ENCODE measurements at places on chromosomes 4 and X.

GRCh38 chrX:12946838-12947544 is 27.9 kb upstream of the TMSB4X start:
- peak; percentile 80 for DNase-seq

GRCh38 chrX:47621851-47622250 is 2.2 kb upstream of the SYN1 start:
- DNase-seq = no peak

DNA sequence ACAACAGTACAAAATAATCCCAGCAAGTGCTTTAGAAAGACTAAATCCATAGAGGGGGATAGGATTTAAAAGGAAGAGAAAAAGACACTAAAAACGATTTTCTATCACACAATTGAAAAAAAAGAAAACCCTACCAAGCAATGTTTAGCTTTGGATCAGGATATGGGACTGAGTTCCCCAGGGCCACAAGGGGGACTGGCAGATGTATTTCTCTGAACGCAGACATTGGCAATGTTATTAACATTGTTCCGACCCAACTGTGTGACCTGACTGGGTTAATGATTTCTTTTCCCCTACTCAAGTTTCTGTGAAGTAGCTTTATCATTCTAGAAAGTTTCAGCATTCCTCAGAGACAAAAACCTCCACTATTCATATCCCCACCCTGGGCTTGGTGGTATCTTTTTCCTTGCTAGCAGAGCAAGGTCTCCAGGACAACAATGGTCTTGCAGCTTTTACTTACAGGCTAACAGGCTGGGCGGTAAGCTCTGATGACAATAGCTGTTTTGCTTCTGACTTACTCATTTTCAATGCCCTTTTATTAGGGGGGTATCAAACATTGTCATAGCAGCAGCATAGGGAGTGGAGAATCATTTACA is 25.8 kb downstream of the SLC7A11 start:
- DNase-seq = no peak

- DNase-seq = no peak
Measured at GRCh38 chr4:95516528-95517017, 32.2 kb downstream of the UNC5C start.

GRCh38 chr4:144411119-144411518 is 234.8 kb upstream of the HHIP start:
- no peak for DNase-seq

DNA sequence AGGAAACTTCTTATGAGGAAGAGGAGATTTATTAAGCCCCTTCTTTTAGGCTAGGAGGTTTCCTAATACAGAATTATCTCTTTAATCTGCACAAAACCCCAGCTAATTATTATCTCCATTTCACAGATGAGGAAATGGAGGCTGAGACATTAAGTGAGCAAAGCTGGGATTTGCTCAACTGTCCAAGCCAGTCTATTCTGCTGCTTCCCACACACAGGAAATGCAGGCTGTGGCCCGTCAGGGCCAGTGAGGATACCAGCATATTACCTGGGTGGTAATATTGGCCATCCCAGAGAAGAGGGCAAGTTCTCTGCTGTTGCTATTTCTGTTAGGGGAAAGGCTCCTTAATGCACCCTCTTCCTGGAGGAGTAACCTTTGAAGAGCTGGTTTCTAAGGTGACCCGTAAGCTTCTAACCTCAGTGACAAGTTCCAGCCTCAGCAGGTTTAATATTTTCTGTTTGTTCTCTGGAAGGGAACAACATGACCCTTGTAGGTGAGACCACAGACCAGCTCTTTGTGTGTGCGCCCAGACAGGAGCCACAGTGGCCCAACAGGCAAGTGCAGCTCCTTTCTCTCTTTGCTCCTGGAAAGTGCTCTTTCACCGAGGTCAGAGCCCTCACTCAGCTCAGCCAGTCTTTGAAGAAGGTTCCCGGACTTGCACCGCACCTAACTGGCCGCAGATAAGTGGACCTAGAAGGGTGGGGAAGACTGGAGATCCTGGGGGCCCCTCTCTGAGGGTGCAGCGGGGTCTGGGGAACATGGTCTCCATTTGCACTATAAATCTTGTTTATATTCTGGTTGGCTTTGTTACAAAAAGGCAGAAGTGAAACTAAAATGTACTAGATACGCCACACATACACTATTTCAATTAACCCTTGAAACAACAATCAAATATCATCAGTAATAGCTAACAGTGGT is 35.5 kb downstream of the TBC1D9 start:
- no peak for DNase-seq

GRCh38 chrX:118552121-118552900 is 56.7 kb downstream of the DOCK11 start:
- peak; percentile 34 for DNase-seq

GRCh38 chrX:45850775-45851433 is 650.2 kb upstream of the DIPK2B start:
- peak; percentile 16 for DNase-seq

GRCh38 chr4:40401631-40402030 is 66.5 kb downstream of the CHRNA9 start:
- no peak for DNase-seq

DNA sequence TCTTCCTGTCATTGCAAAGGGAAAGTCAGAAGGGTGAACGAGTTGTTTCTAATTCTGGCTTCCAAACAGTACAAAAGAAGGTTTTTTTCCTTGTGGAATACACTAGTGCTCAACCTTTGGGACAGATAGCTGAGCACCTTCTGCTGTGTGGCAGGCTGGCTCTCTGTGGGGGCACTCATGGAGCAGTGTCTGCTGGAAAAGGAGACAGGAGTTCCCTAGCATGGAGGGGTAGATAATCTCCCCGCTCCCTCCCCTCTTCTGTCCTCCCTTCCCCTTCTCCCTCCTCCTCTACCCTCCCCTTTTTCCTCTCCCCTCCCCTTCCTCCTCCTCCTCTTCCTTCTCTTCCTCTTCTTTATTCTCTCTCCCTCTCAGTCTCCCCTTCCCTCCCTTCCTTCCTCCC is 62.4 kb upstream of the MTM1 start:
- DNase-seq = no peak

DNA sequence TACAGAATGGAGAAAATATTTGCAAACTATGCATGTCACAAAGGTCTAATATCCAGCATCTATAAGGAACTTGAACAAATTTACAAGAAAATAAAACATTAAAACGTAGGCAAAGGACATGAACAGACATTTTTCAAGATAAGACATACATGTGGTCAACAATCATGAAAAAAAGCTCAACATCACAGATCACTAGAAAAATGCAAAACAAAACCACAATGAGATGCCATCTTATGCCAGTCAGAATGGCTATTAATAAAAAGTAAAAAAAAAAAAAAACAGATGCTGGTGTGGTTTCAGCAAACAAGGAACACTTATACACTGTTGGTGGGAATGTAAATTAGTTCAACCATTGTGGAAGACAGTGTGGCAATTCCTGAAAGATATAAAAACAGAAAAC is 75.8 kb upstream of the IL13RA2 start:
- DNase-seq = no peak

- no peak for DNase-seq
Measured at GRCh38 chr4:153571006-153571545, 104.9 kb downstream of the TMEM131L start.

GRCh38 chr4:55125763-55126541 is 557 bp upstream of the KDR start:
- no peak for DNase-seq

- DNase-seq = no peak
Measured at GRCh38 chr4:184028561-184029374, 123.7 kb downstream of the STOX2 start.

- no peak for DNase-seq
Measured at GRCh38 chrX:134745636-134746409, 87.6 kb upstream of the PLAC1 start.

DNA sequence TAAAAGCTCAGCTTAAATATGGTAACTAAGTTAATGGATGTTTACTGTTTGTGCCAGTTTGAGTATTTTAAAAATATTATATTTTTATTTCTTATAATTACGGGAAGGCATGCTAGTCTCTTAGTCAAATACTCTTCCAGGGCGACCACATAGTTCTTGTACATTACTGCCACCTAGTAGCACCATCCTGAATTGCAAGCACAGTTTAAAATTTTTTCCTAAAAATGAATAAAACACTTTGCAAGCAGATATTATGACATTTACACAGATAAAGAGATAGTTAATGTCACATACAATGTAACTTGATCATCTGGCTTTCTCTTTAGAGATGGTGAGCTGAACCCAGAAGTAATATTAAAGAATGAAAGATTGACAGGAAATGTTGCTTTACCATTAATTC is 11.5 kb downstream of the NDP start:
- DNase-seq = no peak

- DNase-seq = no peak
Measured at GRCh38 chr4:165009493-165010227, 22.1 kb upstream of the TRIM60 start.

DNA sequence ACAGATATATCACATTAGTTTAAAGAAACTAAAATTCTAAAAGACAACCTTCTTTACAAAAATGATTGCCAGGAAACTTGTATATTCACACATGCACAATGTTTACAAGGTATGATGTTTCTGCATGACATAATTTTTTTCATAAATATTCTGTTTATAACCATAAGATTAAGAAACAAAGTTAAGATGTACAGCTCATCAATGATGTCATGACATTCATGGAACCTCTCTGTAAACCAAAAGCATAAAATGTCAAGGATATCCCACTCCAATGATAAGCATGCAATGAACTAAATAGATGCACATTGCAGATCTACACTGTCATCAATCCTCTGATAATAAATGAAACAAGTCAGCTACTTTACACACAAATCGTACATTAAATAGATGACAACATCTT is 136.0 kb downstream of the MAB21L2 start:
- DNase-seq = no peak

- no peak for DNase-seq
Measured at GRCh38 chr4:69057620-69058409, 38.5 kb upstream of the UGT2B7 start.

GRCh38 chr4:67437974-67438713 is 107.2 kb downstream of the CENPC start:
- DNase-seq = peak; percentile 18

DNA sequence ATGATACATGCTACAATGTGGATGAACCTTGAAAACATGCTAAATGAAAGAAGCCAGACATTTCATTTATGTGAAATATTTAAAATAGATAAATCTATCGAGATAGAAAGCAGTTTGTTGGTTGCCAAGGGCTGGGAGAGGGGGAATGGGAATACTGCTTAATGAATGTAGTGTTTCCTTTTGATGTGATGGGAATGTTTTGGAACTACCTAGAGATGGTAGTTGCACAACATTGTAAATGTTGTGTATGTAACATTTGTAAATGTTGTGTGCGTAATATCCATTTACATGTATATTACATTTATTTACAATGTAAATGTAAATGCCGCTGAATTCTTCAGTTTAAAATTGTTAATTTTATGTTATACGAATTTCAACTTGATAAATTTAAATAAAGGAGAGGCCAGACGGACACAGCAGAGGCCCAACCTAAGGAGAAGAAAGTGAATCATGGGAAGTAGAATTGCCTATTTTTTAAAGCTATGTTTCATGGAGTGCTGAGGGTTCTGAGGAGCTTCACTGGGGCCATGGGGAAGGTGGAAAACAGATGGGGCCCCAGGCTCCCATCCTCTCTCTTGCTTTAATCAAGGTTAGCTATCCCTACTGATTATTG is 60.0 kb upstream of the TEX13D start:
- no peak for DNase-seq

- DNase-seq = no peak
Measured at GRCh38 chrX:23623797-23624196, 43.5 kb upstream of the PRDX4 start.

- peak; percentile 50 for DNase-seq
Measured at GRCh38 chr4:124334119-124334518, 378.4 kb downstream of the ANKRD50 start.

GRCh38 chrX:94057385-94057784 is 383.4 kb downstream of the FAM133A start:
- no peak for DNase-seq

GRCh38 chr4:145083891-145084605 is 13.9 kb downstream of the ANAPC10 start:
- no peak for DNase-seq

GRCh38 chr4:41814565-41814964 is 66.0 kb upstream of the PHOX2B start:
- DNase-seq = no peak

GRCh38 chrX:38654302-38654701 is 93.0 kb downstream of the TSPAN7 start:
- peak; percentile 11 for DNase-seq

- DNase-seq = no peak
Measured at GRCh38 chrX:3094261-3094660, 53.0 kb downstream of the ARSF start.

DNA sequence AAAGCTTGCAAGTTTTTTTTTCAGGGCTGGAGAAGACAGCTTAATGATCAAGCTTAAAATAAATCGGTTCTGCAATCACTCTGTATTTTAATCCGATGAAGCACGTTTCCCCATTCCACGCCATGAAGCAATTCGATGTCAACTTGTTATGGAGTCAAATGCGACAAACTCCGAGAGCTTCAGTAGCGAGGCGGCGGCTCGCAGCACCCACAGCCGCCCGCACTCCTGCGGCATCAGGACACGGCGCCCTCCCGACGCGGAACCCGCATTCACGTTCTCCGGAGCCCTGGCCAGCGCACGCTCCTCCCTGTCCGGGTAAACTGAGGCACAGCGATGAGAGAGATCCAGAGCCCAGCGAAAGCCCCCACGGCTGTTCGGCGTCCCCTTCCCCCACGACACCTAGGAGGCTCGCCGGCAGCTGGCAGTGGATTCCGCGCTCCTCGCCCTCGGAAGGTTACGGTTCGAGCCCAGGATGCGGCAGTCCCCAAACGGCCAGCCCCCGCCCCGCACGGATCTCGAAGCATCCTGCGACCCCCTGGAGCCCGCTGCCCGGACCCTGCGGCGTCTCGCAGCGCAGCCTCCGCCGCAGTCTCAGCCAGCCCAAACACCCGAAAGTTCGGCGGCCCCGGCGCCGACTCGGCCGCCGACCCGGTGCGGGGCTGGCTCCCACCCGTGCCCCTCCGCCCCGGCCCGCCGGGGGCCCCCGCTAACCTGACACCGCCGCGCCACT is 507 bp downstream of the MFAP3L start:
- DNase-seq = no peak

DNA sequence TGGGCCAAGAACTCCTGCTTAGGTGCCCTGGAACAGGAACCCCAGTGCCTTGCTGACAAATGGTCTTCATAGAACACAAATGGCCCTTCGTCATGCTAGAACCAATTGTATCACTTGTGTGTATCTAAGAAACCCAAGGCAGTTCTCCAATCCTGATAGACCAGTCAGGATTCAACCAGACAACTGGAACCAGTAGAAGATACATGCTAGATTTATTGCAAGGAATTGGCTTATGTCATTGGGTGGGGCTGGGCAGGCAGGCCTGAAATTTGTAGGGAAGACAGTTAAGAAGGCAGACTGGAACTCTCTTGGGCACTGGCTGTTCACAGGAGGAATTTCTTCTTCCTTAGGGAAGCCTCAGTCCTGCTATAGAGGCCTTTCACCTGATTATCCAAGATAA is 17.0 kb upstream of the TBL1X start:
- no peak for DNase-seq

GRCh38 chr4:80161413-80162058 is 35.8 kb upstream of the PRDM8 start:
- DNase-seq = no peak

- DNase-seq = peak; percentile 28
Measured at GRCh38 chrX:45479835-45480422, 279.3 kb upstream of the DIPK2B start.

- no peak for DNase-seq
Measured at GRCh38 chrX:94932278-94932965, 1258.4 kb downstream of the FAM133A start.

All from AG08396 (cell line).